ENCODE measurements at places on chromosomes 3 and 15.

- no peak for DNase-seq
Observed at GRCh38 chr3:134274571-134274970, 23.9 kb upstream of the RYK start.

GRCh38 chr3:184784731-184785500 is 27.1 kb upstream of the VPS8 start:
- no peak for DNase-seq

GRCh38 chr3:124592658-124593441 is 137.4 kb upstream of the UMPS start:
- DNase-seq: no peak

DNA sequence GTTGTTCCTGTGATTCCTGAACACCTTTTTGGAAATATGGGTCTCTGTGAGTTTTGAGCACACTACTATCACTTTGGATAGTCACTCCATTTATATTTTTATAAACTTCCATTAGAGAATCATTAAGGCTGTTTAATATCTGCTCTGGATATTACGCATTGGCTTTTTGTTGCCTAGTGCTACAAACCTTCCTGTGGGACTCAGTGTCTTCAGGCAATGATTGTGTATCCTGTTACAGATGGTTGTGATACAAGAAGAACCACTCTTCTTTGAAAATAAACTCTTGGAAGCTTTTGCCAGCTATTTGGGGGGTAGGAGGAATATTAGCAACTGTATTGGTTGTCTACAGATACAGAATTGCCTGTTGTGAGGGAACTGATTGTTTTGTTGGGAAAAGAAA is 15.6 kb downstream of the GCSAM start:
- DNase-seq: no peak

- DNase-seq: no peak
Observed at GRCh38 chr3:58333206-58334012, 717 bp downstream of the PXK start.

- DNase-seq: no peak
Observed at GRCh38 chr15:99390667-99391066, 139.4 kb downstream of the LRRC28 start.

DNA sequence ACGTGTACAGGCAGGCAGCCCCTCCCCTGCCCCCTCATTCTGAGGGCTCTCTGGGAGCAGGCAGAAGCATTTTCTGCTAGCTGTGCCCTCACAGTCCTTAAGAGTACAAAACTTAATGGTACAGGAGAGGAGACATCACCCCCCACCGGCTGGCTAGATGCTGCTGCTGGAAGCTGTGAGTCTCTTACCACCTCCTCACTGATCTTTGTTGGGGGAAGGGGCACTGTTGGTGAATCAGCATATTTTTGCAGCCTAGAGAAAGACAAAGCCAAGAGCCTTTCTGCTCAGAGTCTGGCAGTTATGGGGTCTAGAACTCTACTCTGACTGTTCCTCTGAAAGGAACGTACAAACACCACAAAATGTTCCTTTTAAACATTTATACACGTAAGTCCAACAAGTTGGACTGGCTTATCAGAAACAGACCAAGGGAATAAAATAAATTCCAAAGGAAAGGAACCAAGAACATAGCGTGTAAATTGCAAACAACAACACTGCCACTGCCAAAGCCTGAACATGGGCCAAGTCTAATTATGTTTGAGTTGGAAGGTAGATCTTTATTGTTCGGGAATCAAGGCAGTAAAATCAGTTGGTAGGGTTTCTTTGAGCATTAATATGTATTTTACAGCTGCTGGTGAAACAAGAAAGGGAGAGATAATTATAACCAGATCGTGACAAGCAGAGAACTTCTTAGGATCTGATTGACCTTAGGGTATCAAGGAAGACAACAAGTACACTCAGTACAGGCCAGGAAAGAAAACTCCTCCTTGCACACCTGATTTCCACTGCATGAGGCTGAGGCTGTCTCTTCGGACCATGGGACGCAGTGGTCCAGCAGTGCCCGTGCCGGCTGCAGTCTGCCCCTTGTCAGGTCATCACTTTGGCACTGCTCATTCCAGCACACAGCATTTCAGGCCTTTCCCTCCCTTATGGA is 27.4 kb downstream of the CLK3 start:
- no peak for DNase-seq

- DNase-seq: no peak
Observed at GRCh38 chr15:98547741-98548138, 100.6 kb upstream of the IGF1R start.

GRCh38 chr15:54082836-54083492 is 104.7 kb downstream of the UNC13C start:
- no peak for DNase-seq

DNA sequence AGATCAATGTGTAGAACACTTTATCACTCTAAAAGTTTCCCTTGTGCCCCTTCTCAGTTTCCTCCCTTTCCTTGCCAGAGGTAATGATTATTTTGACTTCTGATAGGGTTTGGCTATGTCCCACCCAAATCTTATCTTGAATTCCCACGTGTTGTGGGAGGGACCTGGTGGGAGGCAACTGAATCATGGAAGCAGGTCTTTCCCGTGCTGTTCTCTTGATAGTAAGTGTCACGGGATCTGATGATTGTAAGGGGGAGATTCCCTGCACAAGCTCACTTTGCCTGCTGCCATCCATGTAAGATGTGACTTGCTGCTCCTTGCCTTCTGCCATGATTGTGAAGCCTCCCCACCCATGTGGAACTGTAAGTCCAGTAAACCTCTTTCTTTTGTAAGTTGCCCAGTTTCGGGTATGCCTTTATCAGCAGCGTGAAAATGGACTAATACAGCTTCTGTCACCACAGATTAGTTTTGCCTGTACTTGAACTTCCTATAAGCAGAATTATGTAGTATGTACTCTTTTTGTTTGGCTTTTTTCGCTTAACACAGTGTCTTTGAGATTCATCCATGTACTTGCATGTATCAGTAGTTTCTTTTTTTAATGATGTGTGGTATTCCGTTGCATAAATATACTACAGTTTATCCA is 7.2 kb downstream of the FEM1B start:
- DNase-seq: no peak

GRCh38 chr3:19392150-19392549 is 243.8 kb downstream of the KCNH8 start:
- no peak for DNase-seq

GRCh38 chr15:92714477-92715401 is 59.2 kb upstream of the FAM174B start:
- DNase-seq: peak; percentile 54

DNA sequence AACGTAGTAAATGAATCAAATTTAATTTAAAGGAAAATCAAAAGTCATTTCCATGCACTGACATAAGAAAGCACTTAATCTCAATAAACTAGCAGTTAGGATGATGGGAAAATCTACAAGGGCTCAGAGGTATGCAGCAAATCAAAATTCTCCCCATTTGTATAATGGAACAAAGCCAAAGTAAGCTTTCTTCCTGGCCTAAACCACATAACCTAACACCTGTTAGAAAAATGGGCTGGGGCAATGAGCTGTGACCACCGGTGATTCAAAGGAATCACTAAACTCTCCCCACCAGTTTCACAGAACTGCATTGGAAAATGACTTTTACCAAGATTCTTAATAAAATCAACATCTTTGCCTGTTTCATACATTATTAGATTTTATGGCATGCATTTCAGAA is 1024.3 kb downstream of the FHIT start:
- no peak for DNase-seq

Data from stimulated activated CD8-positive, alpha-beta memory T cell treated with anti-CD3 and anti-CD28 coated beads, Interleukin-7, amount 100 ng/mL, for 1 hour (primary cell).